Omental fat pad (tissue), 4 donors: ENCODE measurements at places on chromosomes 2 and 18. TPM values are rescaled to one million over a fixed set of nuclear protein-coding genes. Genes with fewer than 3 reads are reported as not detected.

The KLHL41 gene
- not detected for total RNA-seq

The PGAP1 gene
- 87.5 TPM for total RNA-seq

The METTL21A gene
- 21.9 TPM for total RNA-seq

DNA sequence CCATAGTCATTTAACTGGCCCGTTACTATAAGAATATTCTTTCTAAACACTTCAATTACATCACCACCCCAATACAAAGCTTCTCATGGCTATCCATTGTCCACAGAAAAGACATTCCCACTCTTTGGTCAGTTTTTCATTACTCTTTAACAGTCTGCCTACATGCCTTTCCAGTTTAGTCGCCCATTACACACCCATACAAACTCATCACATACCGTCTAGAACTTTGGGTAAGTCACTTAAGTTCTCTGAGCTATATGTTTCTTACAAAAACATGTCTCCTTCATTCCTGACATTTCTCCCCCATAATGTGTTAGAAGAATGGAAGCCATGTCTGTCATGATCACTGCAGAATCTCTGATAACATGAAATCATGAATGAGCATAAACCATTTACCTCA lies 108.2 kb upstream of the STK17B start:
- DNase-seq, result no peak

DNA sequence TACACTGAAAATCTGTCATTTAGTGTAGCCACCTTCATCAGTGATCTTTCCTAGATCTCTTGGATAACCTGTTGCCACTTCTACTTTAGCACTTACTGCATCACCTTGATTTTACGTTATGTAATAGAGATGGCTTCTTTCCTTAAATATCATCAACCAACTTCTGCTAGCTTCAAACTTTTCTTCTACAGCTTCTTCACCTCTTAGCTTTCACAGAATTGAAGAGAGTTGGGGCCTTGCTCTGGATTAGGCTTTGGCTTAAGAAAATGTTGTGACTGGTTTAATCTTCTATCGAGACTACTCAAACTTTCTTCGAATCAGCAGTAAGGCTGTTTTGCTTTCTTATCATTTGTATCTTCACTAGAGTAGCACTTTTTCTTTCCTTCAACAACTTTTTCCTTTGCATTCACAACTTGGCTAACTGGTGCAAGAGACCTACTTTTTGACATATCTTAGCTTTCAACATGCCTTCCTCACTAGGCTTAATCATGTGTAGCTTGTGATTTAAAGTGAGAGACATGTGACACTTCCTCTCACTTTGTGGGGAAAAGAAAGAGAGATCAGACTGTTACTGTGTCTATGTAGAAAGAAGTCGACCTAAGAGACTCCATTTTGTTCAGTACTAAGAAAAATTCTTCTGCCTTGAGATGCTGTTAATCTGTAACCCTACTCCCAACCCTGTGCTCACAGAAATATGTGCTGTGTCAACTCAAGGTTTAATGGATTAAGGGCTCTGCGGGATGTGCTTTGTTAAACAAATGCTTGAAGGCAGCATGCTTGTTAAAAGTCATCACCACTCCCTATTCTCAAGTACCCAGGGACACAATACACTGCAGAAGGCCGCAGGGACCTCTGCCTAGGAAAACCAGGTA lies 99.6 kb downstream of the ATL2 start:
- no peak for DNase-seq

- no peak for DNase-seq
These were observed 401.0 kb downstream of the IRS1 start for GRCh38 chr2:226398580-226398979.

DNA sequence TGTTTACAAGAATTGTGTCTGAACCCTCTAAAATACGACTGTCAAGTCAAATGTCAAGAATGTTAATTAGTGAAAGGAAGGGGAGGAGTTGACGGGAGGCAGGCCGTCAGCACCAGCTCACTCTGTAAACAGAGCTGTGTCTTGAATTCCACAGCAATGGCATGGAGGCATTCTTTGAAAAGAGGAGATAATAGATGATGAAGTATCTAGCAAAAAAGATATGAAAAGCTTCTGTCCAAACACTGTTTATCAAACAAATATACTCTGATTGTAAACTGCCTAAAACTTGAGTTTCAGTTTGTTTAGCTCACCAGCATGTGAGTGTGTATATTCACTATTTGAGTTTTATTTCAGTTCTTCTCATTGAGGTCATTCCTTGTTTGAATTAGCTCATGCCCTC lies 94.7 kb upstream of the CDC42EP3 start:
- DNase-seq, result no peak
